ENCODE measurements at places on chromosomes 5 and 9. TPM values are rescaled to one million over a fixed set of nuclear protein-coding genes. Genes with fewer than 3 reads are reported as not detected.

DNA sequence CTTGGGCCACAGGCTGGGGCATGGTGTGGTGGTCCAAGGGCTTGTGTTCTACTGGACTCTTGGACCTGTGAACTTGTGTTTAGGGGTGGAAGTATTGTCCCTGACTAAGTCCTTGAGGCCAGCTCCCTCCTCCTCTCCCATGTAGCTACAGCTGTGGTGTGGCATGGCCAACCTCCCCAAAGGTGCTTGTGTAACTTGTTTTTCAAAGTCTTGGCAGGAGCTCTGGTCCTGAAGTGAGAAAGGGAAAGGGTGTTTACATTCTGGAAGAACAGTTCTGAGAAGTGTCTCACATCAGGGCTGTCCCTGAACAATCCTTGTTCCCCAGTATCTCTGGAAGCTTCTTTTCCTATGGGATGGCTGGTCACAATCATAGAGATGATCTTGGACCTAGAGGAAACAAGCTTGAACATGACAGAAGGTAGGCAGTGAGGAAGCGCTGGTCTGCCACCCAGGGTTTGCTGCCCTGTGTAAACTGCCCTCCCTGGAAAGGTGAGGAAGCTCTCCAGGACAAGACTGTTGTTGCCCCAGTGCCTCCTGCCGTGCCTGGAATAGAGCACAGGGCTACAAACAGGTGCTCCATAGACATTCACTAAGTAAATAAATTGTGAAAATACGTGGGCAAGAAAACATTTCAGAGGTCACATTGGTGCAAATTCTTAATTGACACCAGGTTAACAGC lies 64.6 kb upstream of the KLF9 start:
- H3K36me3 ChIP-seq = no peaks in the 10 kb centered on the region
- H3K4me3 ChIP-seq = no peak overlapping the region
- no peak overlapping the region for H3K27ac ChIP-seq
- no peaks in the 10 kb centered on the region for H3K27me3 ChIP-seq
- no peak for DNase-seq

- no peak overlapping the region for H3K27ac ChIP-seq
- no peak overlapping the region for H3K4me3 ChIP-seq
- H3K4me1 ChIP-seq = peaks cover 45% of the 10 kb centered on the region
Observed at GRCh38 chr5:169442403-169442874, 141.1 kb upstream of the SPDL1 start.

DNA sequence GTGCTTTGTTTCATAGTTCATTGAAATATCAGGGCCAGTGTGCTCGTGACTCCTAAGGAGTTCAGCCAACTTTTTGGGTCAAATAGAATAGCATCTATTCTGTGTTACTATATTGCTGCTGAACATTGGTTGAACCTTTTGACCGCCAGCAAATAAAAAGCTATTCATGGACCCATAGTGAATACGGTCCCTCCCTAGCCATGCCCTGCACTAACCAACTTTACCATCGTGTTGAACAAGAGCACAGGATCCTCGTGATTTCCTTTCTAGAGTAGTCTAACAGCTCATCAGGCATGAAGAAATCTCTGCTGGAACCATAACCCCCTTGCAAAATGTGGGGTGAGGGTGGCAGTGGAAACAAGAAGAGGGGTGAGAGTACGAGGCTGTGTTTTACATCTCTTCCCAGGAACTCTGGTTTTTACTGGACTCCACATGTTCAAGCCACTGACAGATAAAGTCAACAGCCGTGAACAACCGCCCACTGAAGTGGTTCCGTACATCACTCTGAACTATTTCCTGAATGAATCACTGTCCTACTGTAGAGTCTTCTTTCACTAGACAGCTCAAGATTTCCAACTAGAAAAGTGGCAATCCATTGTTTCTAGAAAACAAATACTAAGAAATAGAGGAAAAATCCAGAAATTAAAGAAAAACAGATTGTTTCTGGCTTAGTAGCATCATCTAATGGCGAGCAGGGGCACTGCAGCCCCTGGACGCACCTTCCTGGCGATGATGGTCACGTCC lies 70.1 kb upstream of the SPATA31E1 start:
- H3K27me3 ChIP-seq = no peaks in the 10 kb centered on the region
- peak overlapping the region; percentile 51 for H3K27ac ChIP-seq
- peak; percentile 80 for DNase-seq
- H3K36me3 ChIP-seq = no peaks in the 10 kb centered on the region

- H3K36me3 ChIP-seq = no peaks in the 10 kb centered on the region
- H3K4me1 ChIP-seq = no peaks in the 10 kb centered on the region
- no peak overlapping the region for H3K4me3 ChIP-seq
- no peak for DNase-seq
- no peaks in the 10 kb centered on the region for H3K27me3 ChIP-seq
- no peak overlapping the region for H3K27ac ChIP-seq
Observed at GRCh38 chr9:79236466-79236865, 335.3 kb upstream of the TLE4 start.

DNA sequence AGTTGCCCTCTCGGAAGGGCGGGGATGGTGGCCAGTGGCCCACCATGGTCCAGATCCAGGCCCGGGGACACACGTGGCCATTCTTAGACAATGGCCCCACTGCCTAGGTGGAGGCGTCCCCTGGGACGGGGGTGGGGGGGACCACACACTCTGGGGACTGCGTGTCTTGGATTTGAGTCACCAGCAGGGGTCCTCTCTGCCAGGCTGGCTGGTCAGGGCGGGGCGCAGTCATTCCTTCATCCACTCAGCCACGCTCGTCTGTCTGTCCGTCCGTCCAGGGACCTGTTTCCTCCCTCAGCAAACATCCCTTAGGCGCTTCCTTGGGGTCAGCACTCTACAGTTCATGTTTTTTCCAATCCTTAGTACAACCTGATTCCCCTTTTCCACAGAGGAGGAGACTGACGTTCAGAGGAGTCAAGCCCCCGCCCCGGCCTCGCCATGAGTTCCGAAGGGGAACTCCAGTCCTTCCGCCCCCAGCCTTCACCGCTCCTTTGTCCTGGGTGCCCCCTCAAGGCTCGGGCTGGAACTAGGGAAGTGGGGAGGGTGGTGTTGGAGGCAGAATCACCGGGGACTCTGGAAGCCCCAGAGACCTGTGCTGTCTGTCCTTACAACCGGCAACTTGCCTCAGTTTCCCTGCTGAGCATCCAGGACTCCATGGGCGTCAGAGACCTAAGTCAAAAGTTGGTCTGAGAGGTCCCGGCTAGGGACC lies 276.6 kb upstream of the MVB12B start:
- H3K4me1 ChIP-seq = no peaks in the 10 kb centered on the region
- DNase-seq = no peak
- no peaks in the 10 kb centered on the region for H3K36me3 ChIP-seq
- no peak overlapping the region for H3K4me3 ChIP-seq
- peaks cover 30% of the 10 kb centered on the region for H3K27me3 ChIP-seq

DNA sequence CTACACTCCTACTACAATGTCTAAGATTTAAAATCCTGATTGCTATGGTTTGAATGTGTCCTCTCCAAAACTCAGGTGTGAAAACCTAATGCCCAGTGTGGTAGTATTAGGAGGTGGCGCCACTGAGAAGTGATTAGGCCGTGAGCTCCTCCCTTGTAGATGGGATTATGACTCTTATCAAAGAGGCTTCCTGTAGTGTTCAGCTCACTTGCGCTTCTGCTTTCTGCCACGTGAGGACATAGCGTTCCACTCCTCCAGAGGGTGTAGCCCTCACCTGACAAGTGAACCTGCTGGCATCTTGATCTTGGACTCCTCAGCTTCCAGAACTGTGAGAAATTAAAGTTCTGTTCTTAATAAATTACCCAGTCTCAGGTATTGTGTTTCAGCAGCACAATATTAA lies 33.0 kb upstream of the WHRN start:
- no peak for DNase-seq
- no peaks in the 10 kb centered on the region for H3K36me3 ChIP-seq
- no peak overlapping the region for H3K27ac ChIP-seq
- no peak overlapping the region for H3K4me3 ChIP-seq
- no peaks in the 10 kb centered on the region for H3K4me1 ChIP-seq

- H3K4me1 ChIP-seq = no peaks in the 10 kb centered on the region
- H3K27ac ChIP-seq = no peak overlapping the region
- H3K27me3 ChIP-seq = no peaks in the 10 kb centered on the region
- no peaks in the 10 kb centered on the region for H3K36me3 ChIP-seq
Observed at GRCh38 chr9:38652486-38652885, 32.1 kb upstream of the ANKRD18A start.

- DNase-seq = peak; percentile 91
- no peak overlapping the region for H3K27ac ChIP-seq
- H3K4me1 ChIP-seq = no peaks in the 10 kb centered on the region
- H3K4me3 ChIP-seq = no peak overlapping the region
- no peaks in the 10 kb centered on the region for H3K36me3 ChIP-seq
Observed at GRCh38 chr9:131094622-131095021, 1.7 kb upstream of the AIF1L start.

DNA sequence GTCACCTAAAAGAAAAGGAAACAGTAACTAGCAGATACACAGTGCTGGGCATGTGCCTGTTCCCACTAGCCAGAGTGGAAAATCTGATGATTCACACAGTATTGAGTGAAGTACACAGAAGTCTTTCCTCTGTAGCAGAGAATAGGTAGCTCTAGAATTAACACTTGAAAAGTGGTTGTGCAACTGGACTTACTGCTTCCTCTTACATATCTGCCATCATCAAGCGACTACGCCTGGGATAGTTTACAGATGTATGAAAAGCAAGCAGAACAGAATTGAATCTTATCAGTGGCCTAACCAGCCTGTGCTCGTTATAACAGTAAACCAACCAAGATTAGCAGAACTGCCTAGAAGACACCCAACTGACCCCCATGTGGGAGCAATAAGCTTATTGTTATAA lies 130.6 kb downstream of the DTWD2 start:
- no peak for DNase-seq
- H3K4me3 ChIP-seq = no peak overlapping the region
- no peak overlapping the region for H3K27ac ChIP-seq
- H3K27me3 ChIP-seq = no peaks in the 10 kb centered on the region

- H3K4me1 ChIP-seq = no peaks in the 10 kb centered on the region
- H3K4me3 ChIP-seq = no peak overlapping the region
- H3K36me3 ChIP-seq = peaks cover 38% of the 10 kb centered on the region
- H3K27me3 ChIP-seq = no peaks in the 10 kb centered on the region
Observed at GRCh38 chr5:141994511-141995136, 18.2 kb downstream of the GNPDA1 start.

- no peaks in the 10 kb centered on the region for H3K36me3 ChIP-seq
- H3K27ac ChIP-seq = no peak overlapping the region
- DNase-seq = no peak
Observed at GRCh38 chr9:92132501-92132900, 17.3 kb upstream of the SPTLC1 start.

DNA sequence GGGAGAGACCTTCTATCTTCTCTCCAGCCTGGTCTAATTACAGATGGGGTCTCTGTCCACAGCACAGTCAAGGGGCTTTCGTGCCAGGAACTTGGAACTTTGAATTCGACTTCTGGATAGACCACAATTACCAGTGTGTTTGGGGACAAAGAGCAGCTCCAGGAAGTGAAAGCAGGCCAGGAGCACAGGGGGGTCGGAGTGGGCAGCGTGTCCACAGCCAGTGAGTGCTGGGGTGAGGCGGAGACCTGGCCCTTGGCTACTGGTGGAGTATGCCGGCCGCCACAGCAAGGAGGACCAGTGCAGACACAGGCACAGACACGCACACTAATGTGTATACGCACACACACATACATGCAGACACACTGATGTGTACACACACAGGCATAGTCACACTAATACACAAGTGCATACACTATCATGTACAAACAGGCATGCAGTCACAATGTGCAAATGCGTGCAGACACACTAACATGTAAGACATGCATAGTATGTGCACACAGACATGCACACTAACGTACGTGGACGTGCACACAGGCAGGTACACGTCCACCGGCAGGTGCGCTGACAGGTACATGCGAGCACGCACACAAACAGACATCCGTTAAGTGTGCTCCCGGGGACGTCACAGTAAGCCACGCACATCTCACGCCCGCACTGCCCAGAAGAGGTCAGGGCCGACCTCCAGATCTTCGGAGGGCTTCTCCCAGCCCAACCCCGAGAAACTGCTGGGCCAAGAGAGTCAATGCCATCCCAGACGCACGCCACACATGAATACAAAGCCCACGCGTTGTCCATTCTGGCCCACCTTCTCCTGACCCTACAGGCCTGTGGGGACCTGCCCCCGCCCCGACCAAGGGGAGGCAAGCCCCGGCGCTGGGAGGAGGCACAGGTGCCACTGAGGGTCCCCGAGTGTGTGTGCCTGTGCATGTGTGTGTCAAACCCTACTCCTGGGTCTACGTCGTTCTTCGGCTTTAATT lies 46.5 kb downstream of the NKD2 start:
- H3K36me3 ChIP-seq = no peaks in the 10 kb centered on the region
- H3K4me3 ChIP-seq = no peak overlapping the region
- peak; percentile 80 for DNase-seq
- no peaks in the 10 kb centered on the region for H3K4me1 ChIP-seq
- H3K27me3 ChIP-seq = no peaks in the 10 kb centered on the region
- H3K27ac ChIP-seq = no peak overlapping the region

DNA sequence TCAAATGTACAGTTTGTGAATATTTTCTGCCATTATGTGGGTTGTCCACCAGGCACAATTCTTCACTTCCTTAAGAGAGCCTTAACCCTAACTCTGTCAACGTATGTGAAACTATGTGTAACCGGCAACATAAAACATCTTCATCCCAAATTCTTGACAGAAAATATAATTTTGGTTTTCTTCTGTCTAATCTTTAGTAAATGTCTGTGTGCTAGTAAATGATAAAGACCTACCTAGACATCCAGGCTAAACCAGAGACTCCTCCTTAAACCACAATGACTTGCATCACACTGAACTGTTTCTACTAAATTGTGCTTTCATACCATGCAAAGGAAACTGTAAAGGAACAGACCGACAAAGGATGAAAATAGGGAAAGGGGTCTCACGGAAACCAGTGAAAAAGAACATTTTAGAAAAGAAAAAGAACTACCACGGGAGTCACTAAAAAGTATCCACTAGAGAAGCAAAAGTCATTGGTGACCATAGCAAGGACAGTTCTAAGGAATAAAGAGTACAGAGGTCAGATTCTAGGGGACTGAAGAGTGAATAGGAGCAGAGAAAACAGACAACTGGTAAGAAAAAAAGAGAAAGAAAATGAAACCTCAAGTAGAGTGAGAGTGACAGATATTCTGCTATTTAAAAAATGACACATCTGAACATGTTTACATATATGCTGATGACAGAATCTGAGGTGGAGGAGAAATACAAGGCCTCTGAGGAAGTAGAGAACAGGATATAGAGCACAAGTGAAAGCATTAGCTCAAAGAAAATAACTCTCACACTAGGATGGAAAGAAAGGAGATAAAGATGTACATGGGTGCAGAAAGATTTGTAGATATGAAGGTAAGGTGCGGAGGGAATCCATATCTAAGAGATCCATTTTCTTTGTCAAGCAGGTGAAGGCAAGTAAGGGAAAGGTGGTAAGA lies 49.4 kb downstream of the FNIP1 start:
- no peak for DNase-seq
- H3K27ac ChIP-seq = no peak overlapping the region
- peaks cover 14% of the 10 kb centered on the region for H3K36me3 ChIP-seq
- peaks cover 17% of the 10 kb centered on the region for H3K4me1 ChIP-seq
- H3K4me3 ChIP-seq = no peak overlapping the region
- H3K27me3 ChIP-seq = no peaks in the 10 kb centered on the region

- H3K27me3 ChIP-seq = no peaks in the 10 kb centered on the region
- H3K4me1 ChIP-seq = no peaks in the 10 kb centered on the region
- no peak overlapping the region for H3K27ac ChIP-seq
- DNase-seq = no peak
Observed at GRCh38 chr9:5416953-5417352, 20.8 kb downstream of the PLGRKT start.

AJM1 gene
- total RNA-seq = 0.88 TPM

CDH18 gene
- 0.36 TPM for total RNA-seq

PSIP1 gene
- 40.1 TPM for total RNA-seq

COL23A1 gene
- not detected for total RNA-seq

NOXA1 gene
- 0.88 TPM for total RNA-seq

SPINK13 gene
- not detected for total RNA-seq

SFXN1 gene
- 38.3 TPM for total RNA-seq

CCNO gene
- total RNA-seq = 1.4 TPM

TAF11L10 gene
- not detected for total RNA-seq

SLC34A1 gene
- total RNA-seq = not detected

SPATA31A3 gene
- total RNA-seq = not detected
